ENCODE measurements at places on chromosomes 1 and 21. TPM values are rescaled to one million over a fixed set of nuclear protein-coding genes. Genes with fewer than 3 reads are reported as not detected.

DNA sequence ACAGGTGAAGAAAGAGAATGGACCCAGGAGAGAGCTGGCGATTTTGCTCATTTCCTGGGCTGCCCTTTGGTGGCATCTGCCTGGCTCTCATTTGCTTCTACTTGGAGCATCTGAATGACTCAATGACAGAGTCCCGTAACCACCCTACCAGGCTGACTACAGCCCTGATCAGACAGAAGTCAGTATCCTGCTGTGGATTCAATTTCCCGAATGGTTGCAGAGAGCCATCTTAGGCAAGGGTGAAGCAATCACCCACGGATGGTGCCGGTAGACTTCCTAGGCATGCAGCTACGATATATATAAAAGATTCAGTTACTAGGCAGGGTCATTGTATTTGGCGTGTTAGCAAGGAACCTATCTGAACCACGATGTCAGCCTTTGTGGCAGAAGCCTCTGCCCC, 10.2 kb downstream of the AJAP1 start:
- no peak for DNase-seq

DNA sequence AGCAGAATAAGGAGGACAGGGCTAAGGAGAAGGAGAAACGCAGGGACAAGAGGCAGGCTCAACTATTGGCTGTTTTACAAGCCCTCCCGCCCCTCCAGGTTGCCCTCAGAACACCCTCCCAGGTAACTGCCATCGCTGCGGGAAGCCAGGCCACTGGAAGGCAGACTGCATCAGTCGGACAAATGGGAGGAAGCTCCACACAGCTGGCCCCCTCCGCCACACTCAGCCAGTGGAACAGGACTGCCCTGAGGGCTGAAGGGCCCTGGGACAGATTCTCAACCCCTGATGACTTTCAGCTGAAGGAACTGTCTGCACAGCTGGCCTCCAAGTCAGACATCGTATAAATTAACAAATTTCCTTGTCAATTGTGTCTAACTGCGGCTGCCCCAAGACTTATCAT, 21.8 kb downstream of the LRRC3 start:
- DNase-seq, result no peak

- DNase-seq, result no peak
These were observed 70.8 kb downstream of the TIAM1 start for GRCh38 chr21:31273278-31273677.

GRCh38 chr1:183578856-183579255, 11.4 kb downstream of the NCF2 start:
- no peak for DNase-seq

GRCh38 chr1:89808441-89809117, 12.3 kb upstream of the LRRC8D start:
- DNase-seq, result no peak

GRCh38 chr1:8711151-8711550, 106.3 kb downstream of the RERE start:
- DNase-seq, result no peak

DNA sequence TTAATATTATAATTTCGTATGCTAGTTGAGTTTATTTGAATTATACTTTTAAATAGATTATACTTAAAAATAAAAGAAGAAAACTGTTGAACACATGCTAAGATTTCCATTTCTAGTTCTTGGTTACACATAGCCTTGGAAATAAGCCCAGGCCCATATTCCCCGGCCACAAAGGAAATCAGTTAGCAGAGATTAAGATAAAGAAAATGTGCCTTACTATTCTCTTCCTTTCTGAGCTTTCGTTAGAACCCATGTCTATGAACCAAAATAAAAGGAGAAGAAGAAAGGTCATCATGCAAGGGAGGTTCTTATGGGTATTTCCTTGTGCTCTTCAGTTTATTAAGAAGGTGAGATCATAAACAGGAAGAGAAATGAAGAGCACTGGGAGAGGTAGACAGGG, 32.3 kb upstream of the CRP start:
- no peak for DNase-seq

Gene FMOD
- 4.4 TPM for total RNA-seq

Gene LRRC8B
- 11.6 TPM for total RNA-seq

Measured in myocyte (in vitro differentiated cells).